ENCODE measurements at places on chromosomes 7 and 10.

- DNase-seq: no peak
Measured at GRCh38 chr7:18400275-18400674, 95.3 kb upstream of the HDAC9 start.

- no peak for DNase-seq
Measured at GRCh38 chr7:73839743-73840714, 2.3 kb downstream of the METTL27 start.

DNA sequence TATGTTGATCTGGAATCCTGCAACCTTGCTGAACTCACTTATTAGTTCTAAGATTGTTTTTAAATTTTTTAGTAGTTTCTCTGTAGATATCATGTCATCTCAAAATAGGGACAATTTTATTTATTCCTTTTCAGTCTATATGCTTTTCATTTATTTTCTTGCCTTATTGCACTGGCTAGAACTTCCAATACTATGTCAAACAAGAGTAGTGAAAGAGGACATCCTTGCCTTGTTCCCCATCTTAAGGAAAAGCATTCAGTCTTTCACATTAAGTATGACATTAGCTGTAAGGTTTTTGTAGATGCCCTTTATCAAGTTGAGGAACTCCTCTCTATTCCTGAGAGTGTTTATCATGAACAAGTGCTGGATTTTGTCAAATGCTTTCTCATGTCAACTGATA is 77.8 kb downstream of the TBXAS1 start:
- DNase-seq: no peak

DNA sequence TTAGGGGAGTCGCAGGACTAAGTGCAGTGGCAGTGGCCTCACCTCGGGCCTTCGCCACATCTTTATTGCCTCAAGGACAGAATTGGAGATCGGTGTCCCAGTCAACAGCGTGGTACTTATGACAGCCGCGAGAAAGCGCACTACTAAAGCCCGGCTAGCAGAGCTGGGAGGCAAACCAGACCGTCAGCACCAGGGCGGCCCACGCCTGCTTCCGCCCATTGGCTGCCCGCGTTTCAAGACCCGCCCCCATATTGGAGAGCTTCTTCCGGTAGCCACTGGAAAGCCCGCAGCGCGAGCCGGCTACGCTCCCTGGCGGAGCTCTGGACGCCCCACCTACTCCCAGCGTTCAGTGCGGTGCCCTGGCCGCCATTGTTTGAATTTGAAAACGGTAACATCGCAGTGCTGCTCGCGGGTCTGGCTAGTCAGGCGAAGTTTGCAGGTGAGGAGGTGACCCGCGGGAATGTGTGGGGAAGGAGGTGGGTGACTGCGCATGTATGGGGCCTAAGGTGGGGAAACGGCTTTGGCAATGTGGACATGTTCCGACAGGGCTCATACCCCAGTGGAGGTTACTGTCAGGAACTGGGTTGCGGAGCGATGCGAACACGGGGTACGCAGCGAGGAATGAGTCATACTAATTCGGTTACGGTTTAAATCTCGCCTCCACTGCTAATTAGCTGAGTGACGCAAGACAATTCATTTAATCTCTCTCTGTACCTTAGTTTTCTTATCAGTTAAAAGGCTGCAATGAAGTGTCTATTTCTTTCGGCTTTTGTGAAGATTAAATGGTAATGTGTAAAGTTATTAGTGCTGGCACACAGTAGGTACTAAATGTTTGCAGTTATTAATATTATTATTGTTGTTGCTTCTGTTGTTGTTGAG is at the start of gene KIF20B:
Gene KIF20B, plus strand, starts transcription at position 349 of the 879 bp plus-strand sequence. CDS start 3,705 bp downstream, outside the sequence.
- DNase-seq: peak; percentile 97

GRCh38 chr7:87506246-87507180 is 31.0 kb upstream of the ABCB4 start:
- DNase-seq: no peak

DNA sequence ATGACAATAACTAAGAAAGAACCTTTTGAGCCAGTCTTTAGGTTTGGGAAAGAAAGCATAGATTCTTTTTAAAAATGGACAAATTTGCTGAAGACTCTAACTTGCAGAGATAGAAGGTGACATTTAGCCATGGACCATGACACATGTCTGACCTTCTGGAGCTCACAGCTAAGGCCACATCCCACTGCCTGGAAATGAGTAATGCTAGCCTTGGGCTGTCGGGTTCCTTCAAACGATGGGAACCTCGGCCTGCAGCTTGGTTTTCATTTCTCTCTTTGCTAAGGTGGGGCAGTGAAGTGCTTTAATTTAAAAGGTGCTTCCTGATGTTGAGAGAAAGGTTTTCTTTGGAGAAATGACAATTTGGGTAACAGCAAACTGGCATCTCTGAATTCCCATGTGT is 223.2 kb downstream of the FANK1 start:
- DNase-seq: no peak

DNA sequence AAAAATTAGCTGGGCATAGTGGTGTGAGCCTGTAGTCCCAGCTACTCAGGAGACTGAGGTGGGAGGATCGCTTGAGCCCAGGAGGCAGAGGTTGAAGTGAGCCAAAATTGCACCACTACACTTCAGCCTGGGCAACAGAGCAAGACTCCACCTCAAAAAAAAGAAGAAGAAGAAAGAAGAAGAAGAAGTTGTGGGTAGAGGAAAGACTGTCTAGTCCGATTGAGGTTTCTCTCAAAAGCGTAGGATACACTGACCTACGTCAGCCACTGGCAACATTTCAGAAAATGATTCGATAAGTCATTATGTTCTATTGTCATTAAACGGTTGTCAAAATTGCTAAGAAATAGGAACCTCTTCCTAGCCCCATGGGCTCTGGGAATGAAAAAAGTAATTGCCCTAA is 22.3 kb upstream of the RHBDD2 start:
- DNase-seq: no peak

DNA sequence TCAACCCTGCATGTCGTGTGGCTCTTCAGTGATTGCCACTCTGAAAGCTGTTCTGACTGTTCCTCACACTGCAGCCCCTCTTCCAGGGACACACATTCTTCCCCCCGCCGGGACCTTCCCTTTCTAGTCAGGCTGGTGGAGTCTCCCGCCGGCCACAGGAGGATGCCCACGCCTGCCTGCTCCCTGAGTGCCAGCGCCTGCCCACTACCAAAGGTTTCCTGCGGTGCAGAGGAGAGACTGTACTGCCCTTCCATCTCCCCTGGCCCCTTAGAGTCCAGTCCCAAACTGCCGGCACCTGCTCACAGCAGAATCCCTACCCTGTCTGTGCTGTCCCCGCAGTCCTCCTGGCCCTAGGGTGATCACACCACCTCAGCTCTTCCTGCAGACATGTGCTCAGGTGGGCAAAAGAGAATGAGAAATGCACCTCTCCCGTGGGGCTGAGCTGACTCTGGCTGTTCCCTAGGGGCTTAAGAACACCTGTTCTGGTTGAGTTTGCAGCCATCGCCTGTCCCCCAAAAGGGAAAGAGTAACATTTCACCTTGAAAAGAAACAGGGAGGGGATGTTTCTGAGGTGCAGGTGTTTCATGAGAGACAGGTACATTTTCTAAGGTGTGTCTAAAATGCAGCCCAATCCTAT is 1.4 kb downstream of the PODXL start:
- no peak for DNase-seq

DNA sequence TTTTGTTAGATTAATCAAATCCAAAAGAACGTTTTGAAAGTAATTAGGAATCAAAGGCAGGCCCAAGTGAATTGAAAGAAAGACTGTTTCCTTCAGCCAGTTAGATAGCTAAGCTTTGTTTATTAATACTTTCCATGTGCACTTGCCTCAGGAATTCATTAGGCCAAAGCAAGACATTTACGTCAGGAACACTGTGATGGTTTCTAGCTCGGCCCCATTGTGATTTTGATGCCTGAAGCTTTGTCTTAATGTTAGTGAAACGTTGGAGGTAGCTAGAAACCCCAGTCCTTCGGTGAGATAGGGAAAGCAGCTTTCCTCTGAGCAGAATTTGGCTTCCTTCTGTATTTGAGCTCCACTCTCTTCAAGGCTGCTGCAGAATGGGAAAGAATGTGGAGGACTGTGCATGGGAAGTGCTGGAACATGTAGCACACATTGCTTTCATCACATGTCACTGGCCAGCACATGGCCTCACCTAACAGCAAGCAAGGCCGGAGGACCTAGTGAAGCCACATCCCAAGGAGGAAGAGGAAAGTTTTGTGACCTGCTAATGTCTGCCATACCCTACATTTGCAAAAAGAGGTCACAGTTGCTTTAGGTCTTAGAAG is 64.1 kb downstream of the PCGF5 start:
- no peak for DNase-seq

DNA sequence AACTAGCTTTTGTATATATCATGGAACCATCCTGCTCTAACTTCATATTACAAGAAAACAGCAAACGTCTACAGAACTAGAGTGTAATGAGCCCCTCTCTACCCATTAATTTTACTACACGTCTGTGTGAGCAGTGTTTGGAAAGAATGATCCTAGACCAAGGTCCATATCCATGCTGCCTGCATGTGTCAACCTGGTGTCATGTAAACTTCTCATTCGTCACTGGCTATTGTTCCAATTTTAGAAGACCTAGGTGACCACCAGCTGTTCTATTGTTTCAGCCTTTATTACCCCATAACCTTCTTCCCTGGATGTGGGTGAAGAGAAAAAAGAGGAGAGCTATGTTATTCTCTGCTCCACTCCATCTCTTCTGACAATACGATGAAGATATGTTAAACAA is 77.1 kb downstream of the CREM start:
- DNase-seq: no peak

DNA sequence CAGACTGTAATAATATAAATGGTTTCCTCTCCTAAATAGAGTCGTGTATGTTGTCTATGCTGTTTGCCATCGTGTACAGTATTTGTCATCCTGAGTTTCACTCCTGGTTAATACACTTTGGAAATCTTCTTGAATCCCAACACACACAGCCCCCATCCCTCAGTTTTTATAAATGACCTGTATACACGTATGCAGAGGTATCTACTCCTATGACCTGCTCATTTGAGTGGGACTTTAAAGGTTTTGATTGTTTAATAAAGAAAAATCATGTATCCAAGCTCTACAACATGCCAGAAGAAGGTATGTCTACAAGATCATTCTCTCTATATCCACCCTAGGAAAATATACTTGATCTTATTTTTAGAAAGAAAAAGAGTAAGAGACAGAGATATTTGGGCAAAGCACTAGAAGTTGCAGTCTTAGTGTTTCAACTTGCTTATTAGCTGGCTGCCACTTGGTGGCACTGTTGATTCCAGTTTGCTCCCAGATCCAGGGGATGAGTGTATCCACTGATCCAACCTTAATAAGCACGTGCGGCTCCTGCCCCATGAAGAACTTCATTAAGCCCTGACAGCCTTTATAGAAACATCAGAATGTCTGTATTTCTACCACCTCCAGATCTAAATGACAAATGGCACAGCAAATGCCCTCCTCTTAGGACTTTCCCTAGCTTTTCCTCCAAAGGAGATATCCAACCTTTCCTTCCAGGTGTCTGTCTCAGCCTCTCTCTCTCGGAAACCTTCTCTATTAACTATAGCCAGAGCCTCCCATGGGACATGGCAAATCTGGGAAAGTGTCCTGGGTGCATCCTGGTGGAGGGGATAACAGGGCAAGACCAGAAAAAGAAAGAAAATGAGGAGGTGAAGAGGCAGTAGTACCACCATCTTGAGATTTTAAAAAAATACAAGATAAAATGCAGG is 181.6 kb upstream of the NEBL start:
- DNase-seq: peak; percentile 53

GRCh38 chr7:86908948-86909347 is 150.5 kb downstream of the ELAPOR2 start:
- no peak for DNase-seq

DNA sequence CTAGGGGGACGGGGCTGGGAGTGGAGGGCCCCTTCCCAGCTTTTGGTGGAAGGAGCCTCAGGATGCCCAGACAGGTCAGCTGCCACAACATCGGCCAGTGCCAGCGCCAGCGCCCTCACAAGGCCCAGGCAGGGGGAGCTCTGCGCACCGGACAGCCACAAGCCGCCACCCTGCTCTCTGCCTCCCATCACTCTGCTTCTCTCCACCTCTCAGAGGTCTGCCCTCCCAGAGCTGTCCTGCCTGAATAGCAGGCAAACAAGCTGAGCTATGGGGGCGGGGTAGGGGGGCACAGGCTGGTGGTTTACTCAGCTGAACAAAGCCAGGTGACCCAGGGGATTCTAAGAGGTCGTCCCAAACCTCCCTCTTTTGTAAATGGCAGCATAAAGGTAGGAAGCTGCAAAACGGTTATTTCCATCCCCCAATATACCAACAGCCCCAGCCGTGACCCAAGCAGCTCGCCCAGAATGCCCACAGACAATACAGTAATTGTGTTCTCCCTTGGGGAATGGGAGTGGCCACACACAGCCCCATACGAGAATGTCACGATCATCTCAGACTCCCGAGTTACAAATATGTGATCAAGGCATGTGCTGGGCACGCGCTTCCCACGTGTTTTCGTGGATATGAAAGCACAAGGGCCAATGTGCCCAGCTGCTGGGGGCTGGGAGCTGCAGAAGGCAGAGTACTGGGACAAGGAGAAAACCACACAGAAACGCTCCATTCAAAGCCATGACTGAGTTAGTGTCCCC is 19.7 kb downstream of the FAM53B start:
- no peak for DNase-seq

DNA sequence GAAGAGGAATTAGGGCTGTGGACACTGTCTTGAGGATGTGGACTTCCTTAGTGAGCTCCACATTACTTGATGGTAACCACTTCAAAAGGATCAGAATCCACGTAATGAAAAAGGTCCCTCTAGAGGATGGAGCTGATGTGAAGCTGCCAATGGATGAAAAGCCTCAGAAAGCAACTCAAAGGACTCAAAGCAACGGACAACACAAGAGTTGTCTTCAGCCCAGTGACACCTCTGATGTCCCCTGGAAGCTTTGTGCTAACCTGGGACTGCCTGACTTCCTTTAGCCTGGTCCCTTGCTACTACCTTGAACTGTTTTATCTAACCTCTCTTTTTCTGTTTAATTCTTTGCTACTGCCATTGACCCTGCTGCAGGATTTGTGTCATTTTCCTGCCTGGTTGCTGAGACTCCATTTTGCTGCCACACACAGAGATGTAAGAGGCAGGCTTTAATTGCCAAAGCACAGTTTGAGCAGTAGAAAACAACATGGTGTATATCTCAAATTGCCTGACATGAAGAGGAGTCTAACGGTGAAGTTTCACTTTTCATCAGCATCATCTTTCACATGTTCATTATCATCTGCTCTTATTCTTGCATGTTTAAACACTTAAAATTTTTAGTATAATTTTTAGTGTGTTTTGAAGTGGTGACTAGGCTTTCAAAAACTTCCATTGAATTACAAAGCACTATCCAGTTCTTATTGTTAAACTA is 11.1 kb upstream of the SGCE start:
- DNase-seq: no peak

GRCh38 chr10:132142396-132143161 is 44.2 kb upstream of the DPYSL4 start:
- peak; percentile 69 for DNase-seq

- no peak for DNase-seq
Measured at GRCh38 chr10:106655636-106656035, 508.9 kb downstream of the SORCS1 start.

DNA sequence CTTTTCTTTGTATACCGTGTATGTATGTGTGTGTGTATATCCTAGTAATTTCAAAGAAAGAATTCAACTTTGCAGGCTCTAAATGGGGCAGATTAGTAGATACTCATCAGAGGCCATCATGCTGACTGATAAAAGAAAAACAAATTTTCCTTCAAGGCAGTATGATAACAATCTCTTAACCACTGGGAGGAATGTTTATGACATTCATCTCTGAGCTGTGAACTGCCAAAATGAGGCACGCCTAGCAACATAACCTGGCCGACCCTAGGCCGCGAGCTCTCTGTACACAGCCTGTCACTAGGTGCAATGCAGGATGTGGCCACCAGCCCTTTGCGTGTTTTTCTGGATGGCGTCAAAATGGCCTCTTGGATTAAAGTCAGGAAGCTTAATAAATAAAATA is 343.7 kb upstream of the GALNT17 start:
- DNase-seq: peak; percentile 23
